ENCODE measurements at places on chromosomes 13 and 19. TPM values are rescaled to one million over a fixed set of nuclear protein-coding genes. Genes with fewer than 3 reads are reported as not detected.

The YIPF2 gene
- 17.9 TPM for total RNA-seq

The SCAF1 gene
- 17.0 TPM for total RNA-seq

The CEACAM3 gene
- total RNA-seq: 0.25 TPM

The GTF2F2 gene
- total RNA-seq: 16.5 TPM
